ENCODE measurements at places on chromosomes 7 and 10.

DNA sequence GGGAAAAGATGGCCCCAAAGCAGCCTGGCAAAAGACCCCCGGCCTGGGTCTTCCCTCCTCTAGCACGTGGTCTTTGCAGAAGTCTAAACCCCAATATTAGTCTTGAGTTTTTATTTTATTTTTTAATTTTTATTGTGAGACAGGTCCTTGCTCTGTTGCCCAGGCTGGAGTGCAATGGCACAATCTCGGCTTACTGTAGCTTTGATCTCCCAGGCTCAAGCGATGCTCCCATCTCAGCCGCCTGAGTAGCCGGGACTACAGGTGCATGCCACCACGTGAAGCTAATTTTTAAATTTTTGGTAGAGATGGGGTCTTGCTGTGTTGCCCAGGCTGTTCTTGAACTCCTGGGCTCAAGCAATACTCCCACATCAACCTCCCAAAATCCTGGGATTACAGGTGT, 40.3 kb upstream of the MXI1 start:
- DNase-seq: no peak

GRCh38 chr7:124813994-124814798, 48.6 kb upstream of the GPR37 start:
- DNase-seq: no peak

DNA sequence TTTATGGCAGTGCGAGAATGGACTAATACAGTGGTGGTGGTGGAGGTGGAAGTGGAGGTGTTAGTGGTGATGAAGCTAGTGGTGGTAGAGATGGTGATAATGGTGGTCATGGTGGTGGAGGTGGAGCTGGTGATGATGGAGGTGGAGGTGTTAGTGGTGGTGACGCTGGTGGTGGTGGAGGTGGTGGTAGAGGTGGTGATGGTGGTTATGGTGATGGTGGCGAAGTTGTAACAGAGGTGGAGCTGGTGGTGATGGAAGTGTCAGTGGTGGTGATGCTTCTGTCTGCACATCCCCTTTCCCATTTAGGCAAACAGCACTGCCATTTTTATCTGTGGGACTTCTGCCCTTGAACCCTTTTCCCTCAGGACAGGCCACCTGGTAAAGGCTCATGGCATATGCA, 7.4 kb upstream of the PTPRN2 start:
- no peak for DNase-seq

GRCh38 chr7:81111358-81111757, 192.5 kb upstream of the SEMA3C start:
- no peak for DNase-seq

DNA sequence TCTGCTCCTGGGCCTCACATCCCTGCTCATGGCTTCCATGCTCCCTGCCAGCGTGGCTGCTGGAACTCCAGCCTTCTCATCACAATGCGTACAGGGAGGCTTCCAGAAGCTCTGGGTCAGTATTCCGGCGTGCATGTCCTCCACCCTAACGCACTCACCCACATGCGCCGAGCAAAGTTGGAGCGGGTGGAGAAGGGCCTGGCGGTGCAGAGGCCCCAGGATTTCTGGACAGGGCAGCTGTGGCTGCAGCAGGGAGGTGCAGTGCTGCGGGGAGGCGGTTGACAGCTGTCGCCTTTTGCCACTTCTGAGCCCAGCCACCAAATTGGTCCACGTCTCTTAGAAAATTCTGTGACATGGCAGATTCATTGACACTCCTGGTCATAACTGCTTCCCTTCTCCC, 33.6 kb upstream of the FAM20C start:
- DNase-seq: no peak

DNA sequence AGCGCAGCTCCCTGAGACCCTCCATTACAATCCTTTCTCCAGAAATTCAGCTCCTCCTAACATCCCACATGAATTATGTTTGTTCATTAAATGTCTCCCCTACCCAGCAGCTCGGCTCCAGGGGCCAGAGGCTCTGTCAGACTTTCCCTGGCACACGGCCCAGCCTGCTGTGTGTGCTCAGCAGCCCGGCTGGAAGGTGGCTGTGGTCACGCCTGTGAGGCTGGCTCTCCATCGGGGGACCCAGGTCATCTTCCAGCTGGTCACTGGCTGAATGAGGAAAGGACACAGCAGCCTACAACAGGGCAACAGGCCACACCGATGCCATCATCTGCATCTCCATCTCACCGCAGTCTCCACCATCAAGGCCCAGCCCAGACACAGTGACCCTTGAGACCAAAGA, 219.8 kb downstream of the MAD1L1 start:
- no peak for DNase-seq

DNA sequence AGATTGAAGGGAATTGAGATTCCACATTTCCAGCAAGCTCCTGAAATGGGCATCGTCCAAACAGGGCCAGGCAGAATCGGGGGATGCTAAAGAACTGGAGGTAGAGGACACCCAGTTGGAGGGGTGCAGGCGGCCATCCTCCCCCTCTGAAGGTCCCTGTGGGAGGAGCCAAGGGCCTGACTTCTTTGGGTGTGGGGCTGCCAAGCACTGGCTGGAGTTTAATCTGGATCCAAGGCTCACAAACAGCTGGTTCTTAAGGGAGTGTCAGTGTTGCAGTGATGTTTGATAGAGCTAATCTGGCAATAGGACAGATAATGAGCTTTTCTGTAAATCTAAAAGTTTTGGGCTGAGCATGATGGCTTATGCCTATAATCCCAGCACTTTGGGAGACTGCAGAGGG, 20.8 kb downstream of the TSPAN14 start:
- DNase-seq: no peak

Measured in T follicular helper cell (primary cell).